Activated naive CD8-positive, alpha-beta T cell treated with anti-CD3 and anti-CD28 coated beads, Interleukin-2, amount 50 U/mL, for 24 hours (primary cell): ENCODE measurements at places on chromosomes 1 and 21.

GRCh38 chr21:36388096-36388495, 2.9 kb downstream of the CHAF1B start:
- peaks cover 22% of the 10 kb centered on the region for H3K4me1 ChIP-seq
- no peak overlapping the region for H3K27ac ChIP-seq
- no peak for DNase-seq

DNA sequence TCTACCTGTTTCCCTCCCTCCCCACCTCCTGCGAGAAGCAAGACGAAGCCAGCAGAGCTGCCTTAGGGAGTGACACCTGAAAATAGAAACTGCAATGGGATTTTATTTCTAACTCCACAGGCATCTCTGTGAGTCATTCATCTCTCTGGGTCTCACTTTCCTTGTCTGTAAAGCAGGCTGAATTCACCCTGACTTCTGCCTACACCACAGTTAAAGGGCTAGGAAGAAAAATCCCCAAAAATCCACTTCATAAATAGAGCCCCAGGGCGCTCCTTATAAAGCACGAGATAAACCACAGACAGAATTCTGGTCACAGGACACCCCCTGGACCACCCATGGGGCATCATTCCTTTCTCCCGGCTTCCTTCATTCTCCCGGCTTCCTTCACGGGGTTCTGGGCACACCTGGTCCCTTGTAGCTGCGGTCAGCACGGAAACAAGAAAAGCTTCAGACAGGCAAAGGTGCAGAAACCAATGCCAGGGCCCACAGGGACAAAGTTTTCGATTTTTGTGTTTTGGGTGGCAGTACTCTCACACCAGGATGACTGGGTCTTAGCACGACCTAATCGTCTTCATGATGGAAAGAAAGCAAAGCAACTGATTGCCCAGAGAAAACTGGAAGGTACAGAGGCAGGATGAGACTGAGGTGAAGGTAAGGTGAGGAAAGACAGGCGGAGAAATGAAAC, 2.8 kb upstream of the H6PD start:
- H3K4me3 ChIP-seq = no peak overlapping the region
- no peak for DNase-seq
- no peaks in the 10 kb centered on the region for H3K27me3 ChIP-seq
- H3K36me3 ChIP-seq = no peaks in the 10 kb centered on the region
- peaks cover 38% of the 10 kb centered on the region for H3K4me1 ChIP-seq

GRCh38 chr1:166470014-166470413, 303.2 kb upstream of the FAM78B start:
- DNase-seq = no peak
- no peak overlapping the region for H3K4me3 ChIP-seq
- no peaks in the 10 kb centered on the region for H3K36me3 ChIP-seq
- H3K4me1 ChIP-seq = no peaks in the 10 kb centered on the region

DNA sequence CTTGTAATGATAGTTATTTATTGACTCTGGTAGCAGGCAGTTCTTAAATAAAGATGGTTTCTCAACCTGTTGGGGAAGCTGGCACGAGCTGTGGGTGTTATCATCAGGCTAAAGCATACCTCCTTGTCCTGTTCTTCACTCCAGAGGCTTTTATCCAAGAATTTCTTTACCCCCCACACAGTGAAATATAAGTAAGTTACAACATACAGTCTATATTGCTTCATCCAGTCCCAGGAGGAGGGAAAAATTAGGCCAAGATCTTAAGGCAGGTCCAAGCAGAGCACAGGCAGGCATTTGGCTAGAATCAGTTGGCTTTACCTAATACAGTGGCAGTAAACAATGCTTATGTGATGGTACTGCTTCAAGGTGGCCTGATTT, 6.3 kb downstream of the TMEM81 start:
- no peaks in the 10 kb centered on the region for H3K4me1 ChIP-seq
- no peaks in the 10 kb centered on the region for H3K27me3 ChIP-seq
- H3K27ac ChIP-seq = no peak overlapping the region

DNA sequence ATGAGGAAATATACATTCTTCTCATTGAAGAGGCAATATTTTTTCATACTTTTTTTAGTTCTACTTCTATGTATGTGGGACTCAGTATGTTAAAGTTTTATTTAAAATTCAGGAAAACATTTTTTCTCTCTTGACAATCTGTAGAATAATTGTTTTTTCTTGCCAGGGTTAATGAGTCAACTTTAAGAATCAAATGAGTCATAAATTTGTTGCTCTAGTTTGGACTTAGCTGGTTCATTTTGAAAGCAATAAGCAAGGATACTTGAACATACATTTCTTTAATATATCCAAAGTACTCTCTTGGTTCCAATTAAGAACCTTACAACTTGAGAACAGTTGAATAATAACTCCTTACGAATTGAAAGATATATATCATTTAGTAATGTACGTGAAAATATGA, 1145.3 kb upstream of the B3GALT2 start:
- H3K27ac ChIP-seq = no peak overlapping the region
- H3K36me3 ChIP-seq = no peaks in the 10 kb centered on the region
- H3K4me1 ChIP-seq = no peaks in the 10 kb centered on the region
- no peak for DNase-seq
- no peak overlapping the region for H3K4me3 ChIP-seq
- no peaks in the 10 kb centered on the region for H3K27me3 ChIP-seq

DNA sequence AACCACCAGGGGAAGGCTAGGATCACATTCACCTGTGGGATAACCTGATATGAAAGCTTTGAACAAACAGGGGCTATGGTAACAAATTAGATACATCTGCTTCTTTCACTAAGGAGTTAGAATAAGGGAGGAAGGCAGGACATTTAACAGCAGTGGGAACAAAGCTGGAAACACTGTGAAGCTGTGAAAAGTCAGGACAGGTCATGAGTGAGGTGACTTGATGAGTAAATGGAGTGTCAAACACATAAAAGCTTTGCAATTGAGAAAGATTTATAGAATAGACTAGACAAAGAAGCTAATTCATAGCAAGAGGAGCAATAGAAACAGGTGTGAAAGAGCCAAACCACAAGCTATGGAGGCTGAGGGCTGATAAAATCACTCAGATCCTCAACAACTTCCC, 110.0 kb downstream of the ASTN1 start:
- no peak overlapping the region for H3K27ac ChIP-seq
- H3K4me1 ChIP-seq = no peaks in the 10 kb centered on the region
- no peaks in the 10 kb centered on the region for H3K27me3 ChIP-seq
- H3K4me3 ChIP-seq = no peak overlapping the region
- H3K36me3 ChIP-seq = no peaks in the 10 kb centered on the region

GRCh38 chr1:32241001-32241763, 5.8 kb upstream of the FAM167B start:
- H3K27ac ChIP-seq = peak overlapping the region; percentile 60
- H3K4me3 ChIP-seq = peak overlapping the region; percentile 78
- H3K4me1 ChIP-seq = peaks cover 23% of the 10 kb centered on the region
- no peaks in the 10 kb centered on the region for H3K36me3 ChIP-seq
- peak; percentile 55 for DNase-seq
- H3K27me3 ChIP-seq = no peaks in the 10 kb centered on the region

DNA sequence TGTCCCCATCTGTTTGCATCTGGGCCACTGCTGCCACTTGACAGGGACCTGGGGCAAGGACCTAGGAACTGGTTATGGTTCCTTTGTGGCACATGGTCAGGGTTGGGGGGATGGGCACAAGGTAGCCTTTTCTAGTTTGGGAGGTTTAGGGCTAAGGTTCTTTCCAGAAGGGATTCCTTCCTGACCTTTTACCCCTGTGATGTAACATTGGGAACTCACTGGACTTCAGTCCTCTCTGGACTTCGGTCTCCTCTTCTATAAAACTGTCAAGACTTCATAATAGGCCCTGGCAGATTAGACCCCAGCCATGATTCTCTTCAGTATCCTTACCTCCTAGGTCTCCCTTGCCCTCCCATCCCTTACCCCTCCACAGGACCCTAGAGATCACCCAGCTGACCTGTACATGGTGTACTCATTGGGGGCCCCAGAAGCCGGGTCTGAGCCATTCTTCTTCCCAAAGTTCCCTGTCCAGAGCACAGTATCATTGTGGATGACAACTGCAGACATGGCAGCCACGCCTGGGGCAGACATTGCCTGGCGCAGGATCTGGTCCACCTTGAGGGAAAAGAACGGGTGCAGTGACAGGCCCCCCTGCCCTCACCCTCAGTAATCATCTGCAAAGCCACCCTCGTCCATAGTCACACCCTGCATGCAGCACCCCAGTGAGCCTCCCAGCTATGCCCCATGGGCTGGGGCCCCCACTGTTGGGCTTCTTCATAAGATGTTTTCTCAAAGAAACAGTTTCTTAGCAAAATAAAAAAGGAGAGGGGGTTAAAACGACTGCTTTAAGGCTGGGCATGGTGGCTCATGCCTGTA, 12.9 kb downstream of the LACTBL1 start:
- no peak for DNase-seq
- no peak overlapping the region for H3K4me3 ChIP-seq
- H3K27ac ChIP-seq = no peak overlapping the region

- DNase-seq = no peak
- H3K4me3 ChIP-seq = no peak overlapping the region
Measured at GRCh38 chr1:246785494-246786111, 61.4 kb downstream of the SCCPDH start.

DNA sequence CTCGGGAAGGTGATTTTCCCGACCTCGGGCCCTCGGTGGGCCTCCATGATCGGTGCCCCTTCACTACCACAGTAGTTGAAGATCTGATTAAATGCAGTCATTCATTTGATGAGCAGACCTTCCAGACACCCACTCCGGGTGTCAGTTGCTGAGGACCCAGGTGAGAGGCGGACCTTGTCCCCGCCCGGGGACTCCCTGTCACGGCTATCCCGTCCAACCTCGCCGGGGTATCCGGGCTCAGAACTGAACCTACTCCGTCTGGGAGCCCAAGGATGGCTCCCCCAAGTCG, 22.6 kb downstream of the RNU1-3 start:
- no peak for DNase-seq
- H3K4me3 ChIP-seq = no peak overlapping the region
- no peaks in the 10 kb centered on the region for H3K27me3 ChIP-seq
- H3K36me3 ChIP-seq = no peaks in the 10 kb centered on the region
- H3K27ac ChIP-seq = no peak overlapping the region

DNA sequence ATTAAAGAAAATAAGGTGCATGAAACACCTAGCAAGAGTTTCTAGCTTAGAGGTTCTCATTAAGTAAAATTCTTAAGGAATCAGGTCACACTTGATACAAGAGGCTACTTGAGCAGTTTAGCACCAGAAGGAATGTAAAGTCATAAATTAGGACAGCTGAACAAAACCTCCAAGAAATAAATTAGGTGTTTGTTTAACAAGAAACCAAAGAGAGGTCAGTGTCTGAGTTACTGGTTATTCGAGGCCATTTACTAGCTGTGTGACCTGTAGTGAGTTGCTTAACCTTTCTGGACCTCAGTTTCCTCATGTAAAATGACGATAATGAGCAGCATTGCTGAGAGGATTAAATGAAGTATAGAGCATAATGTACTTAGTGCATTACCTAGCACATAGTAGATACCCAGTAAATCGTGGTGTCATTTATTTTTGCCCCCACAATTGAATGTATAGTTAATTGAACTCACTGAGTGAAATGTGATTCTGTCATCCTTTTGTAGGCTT, 908 bp upstream of the ELK4 start:
- peaks cover 15% of the 10 kb centered on the region for H3K36me3 ChIP-seq
- H3K27me3 ChIP-seq = no peaks in the 10 kb centered on the region
- peak overlapping the region; percentile 82 for H3K4me3 ChIP-seq

- DNase-seq = no peak
- H3K36me3 ChIP-seq = no peaks in the 10 kb centered on the region
- H3K4me1 ChIP-seq = no peaks in the 10 kb centered on the region
Measured at GRCh38 chr1:77468949-77469710, 187.3 kb downstream of the AK5 start.

DNA sequence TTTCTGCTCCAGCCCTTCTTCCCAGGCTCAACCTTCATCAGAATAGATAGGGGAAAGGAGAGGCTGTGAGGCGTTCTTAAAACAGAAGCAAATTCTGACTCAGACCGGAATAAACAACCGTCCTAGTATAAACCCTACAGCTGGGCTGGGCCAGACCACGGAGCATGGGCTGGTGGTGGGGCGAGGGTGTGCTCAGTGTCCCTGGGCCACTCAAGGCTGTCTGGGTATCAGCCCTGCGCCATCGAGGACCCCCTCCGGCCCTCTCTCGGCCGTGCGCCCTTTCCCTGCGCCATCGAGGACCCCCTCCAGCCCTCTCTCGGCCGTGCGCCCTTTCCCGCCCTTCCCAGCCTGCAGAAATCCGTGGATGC, 36.0 kb downstream of the CAPN2 start:
- peaks cover 16% of the 10 kb centered on the region for H3K36me3 ChIP-seq
- DNase-seq = peak; percentile 12
- peak overlapping the region; percentile 49 for H3K4me3 ChIP-seq
- no peaks in the 10 kb centered on the region for H3K27me3 ChIP-seq
- H3K27ac ChIP-seq = no peak overlapping the region
- H3K4me1 ChIP-seq = peaks cover 12% of the 10 kb centered on the region

GRCh38 chr1:151013518-151013917, 5.3 kb downstream of the PRUNE1 start:
- H3K36me3 ChIP-seq = peaks cover 5% of the 10 kb centered on the region
- no peak for DNase-seq
- H3K27ac ChIP-seq = no peak overlapping the region
- H3K4me1 ChIP-seq = peaks cover 34% of the 10 kb centered on the region
- H3K4me3 ChIP-seq = no peak overlapping the region

DNA sequence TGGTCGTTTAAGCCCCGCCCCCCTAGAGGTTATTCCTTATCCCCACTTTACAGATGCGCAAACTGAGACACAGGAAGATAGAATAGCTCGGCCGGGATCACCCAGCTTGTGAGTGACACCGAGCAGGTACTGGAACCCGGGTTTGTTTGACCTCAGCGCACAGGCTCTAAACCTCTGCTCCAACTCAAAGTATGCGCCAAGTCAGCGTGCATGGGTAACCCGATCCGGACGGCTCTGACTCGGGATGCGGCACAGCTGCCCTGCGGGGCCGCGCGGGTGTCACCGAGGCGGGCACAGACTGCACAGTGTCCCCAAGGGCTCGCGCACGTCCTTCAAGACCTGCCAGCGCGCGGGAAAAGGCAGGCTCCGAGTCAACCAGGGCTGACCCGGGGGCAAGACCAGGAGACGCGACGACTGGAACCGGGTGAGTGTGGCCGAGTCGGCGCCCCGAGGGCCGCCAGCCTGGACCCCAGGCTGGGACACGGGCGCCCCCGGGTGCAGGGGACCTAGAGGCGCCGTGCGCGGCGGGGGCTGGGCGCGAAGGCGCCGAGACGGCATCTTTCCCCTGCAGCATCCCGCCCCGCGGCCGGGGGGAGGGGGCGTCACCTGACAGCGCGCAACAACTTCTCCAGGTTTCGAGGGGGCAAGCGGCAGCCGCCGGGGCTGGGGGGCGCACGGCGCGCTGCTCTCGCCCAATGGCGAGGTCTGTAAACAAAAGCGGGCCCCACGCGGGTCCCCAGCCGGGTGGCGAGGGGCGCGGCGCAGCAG, 101.9 kb upstream of the SOD1 start:
- peak overlapping the region; percentile 70 for H3K4me3 ChIP-seq
- no peak overlapping the region for H3K27ac ChIP-seq
- H3K36me3 ChIP-seq = peaks cover 8% of the 10 kb centered on the region
- DNase-seq = peak; percentile 17
- peaks cover 55% of the 10 kb centered on the region for H3K4me1 ChIP-seq
